Spinal cord (tissue), 10 donors: ENCODE measurements at places on chromosomes 5 and 9.

DNA sequence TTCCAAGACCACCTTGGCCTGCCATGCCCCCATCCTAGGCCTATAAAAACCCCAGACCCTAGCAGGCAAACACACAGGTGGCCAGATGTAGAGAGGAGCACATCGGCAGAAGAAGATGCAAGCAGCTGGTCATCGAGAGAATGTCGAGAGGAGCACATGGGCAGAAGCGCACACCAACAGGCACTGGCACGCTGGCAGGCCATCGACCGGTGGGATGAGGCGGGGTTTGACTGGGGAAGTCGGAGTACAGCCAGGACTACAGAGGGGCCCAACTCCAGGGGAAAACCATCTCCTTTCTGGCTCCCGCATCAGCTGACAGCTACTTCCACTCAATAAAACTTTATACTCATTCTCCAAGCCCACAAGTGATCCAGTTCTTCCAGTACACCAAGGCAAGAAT, 283.1 kb upstream of the RGMB start:
- DNase-seq, result no peak

GRCh38 chr5:89397096-89397495, 514.1 kb upstream of the MEF2C start:
- DNase-seq, result no peak

GRCh38 chr5:76292620-76293322, 110.3 kb upstream of the IQGAP2 start:
- no peak for DNase-seq

GRCh38 chr5:77294185-77294584, 83.7 kb downstream of the PDE8B start:
- no peak for DNase-seq

- DNase-seq, result no peak
Observed at GRCh38 chr5:72302171-72302570, 17.9 kb downstream of the MRPS27 start.

DNA sequence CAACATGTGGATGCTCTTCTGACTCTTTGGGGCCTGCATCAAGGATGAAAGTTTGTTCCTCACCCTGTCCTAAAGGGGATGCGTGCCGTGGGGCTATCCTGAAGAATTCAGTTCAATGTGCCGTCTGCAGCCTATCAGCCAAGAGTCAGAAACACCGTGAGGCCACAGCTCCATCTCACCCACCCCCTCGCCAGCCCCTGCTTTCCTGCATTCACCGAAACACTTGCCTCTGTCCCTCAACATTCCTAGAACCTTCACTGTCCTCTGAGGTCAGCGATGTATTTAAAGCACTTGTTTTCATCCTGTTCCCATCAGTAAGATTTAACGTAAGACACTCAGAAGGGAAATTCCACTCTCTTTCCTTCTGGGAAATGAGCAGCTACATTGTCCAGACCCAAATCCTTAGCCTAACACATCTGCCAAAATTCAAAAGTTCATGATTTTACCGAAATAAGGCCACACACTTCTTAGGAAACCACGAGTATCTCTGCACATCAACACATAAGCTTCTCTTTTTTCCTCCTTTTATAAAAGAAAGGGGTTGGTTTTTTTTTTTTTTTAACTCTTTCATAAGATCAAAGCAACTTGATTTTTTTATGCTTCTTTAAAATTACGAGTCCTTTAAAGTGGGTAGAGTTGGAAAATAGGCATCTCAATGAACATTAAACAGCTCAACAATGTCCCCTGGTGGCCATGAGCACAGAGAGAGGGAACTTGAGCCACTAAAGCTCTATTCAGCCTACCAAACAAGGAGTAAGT, 100.7 kb downstream of the SUSD1 start:
- DNase-seq, result peak; percentile 61

- no peak for DNase-seq
Observed at GRCh38 chr9:87382900-87383299, 114.8 kb upstream of the DAPK1 start.

GRCh38 chr9:93011114-93011513, 47.4 kb upstream of the SUSD3 start:
- no peak for DNase-seq

DNA sequence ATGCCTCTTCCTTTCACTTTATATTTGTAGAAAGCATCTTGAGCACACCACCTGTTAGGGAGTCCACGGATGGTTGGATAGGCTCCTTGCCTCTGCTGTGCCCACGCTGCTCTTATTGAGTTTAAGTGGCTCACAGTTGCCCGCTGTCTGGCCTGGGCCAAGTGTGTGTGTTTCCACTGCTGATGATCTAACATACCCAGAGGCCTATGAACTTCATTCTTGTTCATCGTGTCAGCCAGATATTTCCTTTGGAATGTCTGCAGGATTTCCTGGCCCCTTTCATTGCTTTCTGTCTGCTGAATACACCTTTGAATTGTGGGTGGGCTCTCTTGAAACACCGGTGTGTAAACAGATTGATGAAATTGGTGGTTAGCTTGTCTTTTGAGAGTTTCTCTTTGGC, 46.6 kb downstream of the MVB12B start:
- DNase-seq, result no peak

GRCh38 chr5:95859661-95860060, 37.1 kb upstream of the GLRX start:
- DNase-seq, result no peak

- no peak for DNase-seq
Observed at GRCh38 chr5:108720391-108720790, 27.3 kb upstream of the FER start.

DNA sequence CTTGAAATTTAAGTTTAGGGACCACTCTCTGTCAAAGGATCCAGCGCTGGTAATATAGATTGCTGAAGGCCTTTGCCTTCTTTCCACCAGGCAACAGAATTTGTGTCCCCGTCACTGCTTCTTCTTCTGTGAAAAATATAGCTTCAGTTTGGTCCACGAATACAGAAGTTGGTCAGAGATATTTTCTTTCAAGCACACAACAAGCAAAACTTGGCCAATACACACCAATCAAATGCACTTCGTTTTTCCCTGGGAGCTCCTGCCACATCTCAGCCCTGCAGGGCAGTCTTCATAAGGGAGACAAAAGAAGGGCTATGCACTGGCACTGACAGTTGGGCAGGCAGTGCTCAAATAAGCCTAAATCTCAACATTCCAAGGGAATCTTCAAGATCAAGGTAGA, 22.9 kb downstream of the HAVCR2 start:
- DNase-seq, result no peak

- no peak for DNase-seq
Observed at GRCh38 chr9:27402626-27403025, 105.7 kb upstream of the EQTN start.

GRCh38 chr5:177445052-177445916, 1.3 kb upstream of the PRR7 start:
- DNase-seq, result no peak

- peak; percentile 91 for DNase-seq
Observed at GRCh38 chr5:124747791-124748686, 1.6 kb upstream of the ZNF608 start.

DNA sequence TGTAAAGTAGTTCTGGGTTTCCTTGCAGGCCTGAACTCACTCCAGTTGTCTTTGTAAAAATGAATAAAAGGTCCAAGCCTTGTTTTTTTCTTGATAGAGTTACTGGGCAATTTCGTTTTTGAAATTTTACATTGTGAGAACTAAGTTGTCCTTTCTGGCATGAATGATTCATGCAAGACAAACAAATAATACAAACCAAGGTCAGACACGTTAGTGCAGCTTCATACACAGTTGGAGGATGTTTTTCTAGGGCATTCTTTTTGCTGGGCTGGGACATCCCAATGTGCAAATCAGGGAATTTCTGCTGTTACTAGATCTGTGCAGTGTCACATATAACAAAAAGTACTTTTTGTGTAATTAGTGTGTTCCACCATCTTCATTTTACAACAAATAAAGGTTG, 96.0 kb downstream of the MEGF10 start:
- DNase-seq, result no peak

GRCh38 chr9:135218331-135219225, 131.1 kb downstream of the OLFM1 start:
- no peak for DNase-seq

DNA sequence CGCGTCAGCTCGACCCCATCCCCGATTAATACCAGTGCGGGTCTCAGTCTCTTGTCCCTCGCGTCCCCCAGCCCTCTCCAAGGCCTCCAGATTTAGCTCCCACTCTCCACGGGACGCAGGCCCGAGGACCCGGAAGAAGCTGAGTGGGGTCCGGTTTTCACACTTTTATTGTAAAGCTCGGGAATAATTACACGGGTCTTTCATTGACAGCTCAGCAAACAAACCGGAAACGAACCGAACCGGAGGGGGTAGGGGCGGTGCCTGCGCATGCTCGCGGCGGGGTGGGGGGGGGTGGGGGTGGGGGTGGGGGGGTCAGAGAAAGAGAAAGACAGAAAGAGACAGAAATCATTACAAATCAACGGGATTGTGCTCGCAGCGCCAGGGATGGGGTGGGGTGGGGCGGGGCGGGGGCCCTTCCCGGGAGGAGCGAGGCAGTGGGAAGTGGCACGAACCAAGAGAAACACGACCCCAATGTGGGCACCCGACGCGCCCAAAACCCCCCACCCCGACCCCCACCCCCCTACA, 27.9 kb downstream of the PCDH1 start:
- DNase-seq, result no peak

DNA sequence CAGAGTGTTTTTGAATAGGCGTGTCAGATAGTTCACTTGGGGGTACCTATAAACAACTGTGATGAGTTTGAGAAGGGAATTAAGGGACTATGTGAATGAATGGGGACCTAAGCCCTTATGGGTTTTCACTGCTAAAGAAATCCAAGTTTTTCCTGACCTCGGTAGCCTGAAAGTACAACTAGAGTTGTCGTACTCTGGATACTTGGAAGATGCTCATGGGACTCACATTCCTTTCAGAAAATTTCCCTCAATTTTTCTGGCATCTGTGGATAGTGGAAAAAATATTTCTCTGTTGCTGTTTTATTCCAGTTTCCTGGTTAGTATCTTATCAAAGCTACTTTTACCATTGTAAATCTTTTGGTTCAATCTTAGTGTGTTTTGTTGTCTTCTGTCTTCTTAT, 1112.3 kb upstream of the SEMA6A start:
- DNase-seq, result no peak

- DNase-seq, result peak; percentile 24
Observed at GRCh38 chr5:114702136-114702535, 340.3 kb downstream of the KCNN2 start.

GRCh38 chr5:56851258-56851941, 36.1 kb downstream of the MAP3K1 start:
- no peak for DNase-seq

- DNase-seq, result peak; percentile 37
Observed at GRCh38 chr5:82244854-82245635, 33.1 kb downstream of the RPS23 start.

DNA sequence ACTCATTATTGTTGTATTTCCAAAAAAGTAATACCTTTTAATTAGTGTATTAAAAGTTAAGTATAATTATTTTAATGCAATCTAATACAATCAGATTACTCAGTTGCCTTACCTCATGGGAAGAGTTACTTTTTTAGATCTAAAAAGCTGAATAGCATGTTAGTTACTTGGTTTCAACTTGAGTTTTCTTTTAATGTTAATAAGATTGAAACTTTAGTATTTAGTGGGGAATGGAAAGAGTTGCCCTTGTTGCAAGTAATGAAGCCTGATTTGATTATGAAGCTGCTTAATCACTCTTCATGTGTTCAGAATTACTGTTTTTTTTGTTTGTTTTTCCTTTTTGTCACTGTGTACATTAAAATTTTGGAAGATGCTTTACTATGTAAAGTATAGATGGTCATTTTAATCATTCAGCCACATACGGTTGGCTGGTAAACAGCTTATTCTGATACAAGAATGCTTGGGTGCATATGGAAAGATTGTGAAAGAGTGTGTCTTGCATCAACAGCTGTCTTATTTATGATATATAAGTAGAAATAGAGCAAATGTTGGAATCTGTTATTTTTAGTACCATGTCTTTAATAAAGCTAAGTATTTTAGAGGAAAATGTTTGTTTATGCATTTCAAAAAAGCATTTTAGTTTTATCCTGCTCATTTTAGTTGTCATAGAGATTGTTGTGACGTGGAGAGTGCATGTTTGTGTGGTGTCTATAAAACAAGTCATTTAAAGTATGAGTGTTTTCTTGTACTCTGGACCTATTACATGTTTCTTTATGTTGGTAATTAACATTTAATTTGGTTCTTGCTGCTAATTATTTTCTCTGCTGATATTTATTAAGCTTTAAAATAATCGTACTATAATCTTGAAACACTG, 36.4 kb downstream of the SREK1 start:
- no peak for DNase-seq

GRCh38 chr9:123568691-123569688, 213.0 kb downstream of the CRB2 start:
- no peak for DNase-seq
